ENCODE measurements at places on chromosomes 2 and 18.

GRCh38 chr2:210445732-210446131 is 30.8 kb downstream of the LANCL1 start:
- no peak for DNase-seq

GRCh38 chr2:78865667-78866066 is 159.8 kb upstream of the REG3G start:
- no peak for DNase-seq

DNA sequence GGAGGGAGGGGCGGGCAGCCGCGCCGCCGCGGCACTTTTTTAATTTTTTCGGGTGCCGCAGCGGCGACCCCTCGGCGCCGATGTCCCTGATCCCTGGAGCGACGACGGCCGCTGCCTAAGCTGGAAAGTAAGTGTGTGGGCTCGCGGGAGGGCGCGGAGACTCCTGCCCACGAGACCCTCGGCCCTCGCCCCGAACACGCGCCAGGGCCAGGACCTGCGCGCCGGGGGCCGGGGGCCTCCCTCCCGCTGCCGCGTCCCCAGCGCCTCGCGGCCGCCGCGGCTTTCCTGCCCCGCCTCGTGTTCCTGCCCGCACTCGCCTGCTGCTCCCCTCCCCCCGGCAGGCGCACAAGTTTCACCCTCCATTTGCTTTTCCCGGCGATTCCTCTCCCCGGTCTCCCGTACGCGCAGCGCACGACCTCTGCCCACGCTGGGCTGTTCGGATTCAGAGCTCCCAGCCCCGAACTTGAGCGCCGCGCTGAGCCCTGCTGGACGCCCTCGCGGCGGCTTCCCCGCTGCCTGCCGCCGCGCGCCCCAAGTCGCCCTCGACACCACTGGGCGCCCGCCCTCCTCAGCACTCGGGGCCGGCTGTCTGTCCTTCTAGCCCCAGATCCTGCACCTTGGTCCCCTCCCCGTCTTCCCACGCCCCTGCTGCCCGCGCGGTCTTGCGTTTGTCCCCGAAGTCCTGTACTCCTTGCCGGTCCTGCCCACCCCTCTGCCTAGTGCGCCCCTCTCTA is 507 bp downstream of the PKP4 start:
- DNase-seq = no peak

DNA sequence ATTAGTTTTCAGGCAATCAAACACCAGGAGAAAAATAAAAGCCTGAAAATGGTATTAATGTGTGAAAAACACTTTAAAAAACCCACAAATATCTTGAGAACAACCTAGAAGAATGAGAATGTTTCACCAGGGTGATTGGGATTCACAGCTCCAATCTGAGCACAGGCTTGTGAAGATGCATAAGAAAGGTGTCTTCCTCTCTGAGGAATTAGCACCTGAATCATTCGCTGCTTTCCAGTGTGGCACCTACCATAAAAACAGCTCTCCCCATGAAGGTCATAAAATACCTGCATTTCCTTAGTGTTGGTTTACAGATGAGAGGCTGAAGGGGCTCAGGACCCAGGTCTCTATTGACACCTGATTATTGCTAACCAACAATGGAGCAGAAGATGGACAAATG is 499.7 kb upstream of the KLHL29 start:
- DNase-seq = no peak
